ENCODE measurements at places on chromosomes 6 and 20. TPM values are rescaled to one million over a fixed set of nuclear protein-coding genes. Genes with fewer than 3 reads are reported as not detected.

Gene UNC5CL
- total RNA-seq, result 5.0 TPM

Gene KLHDC3
- 42.6 TPM for total RNA-seq

Gene TMEM151B
- total RNA-seq, result not detected

Gene PPIL6
- 0.42 TPM for total RNA-seq

- no peaks in the 10 kb centered on the region for H3K36me3 ChIP-seq
- no peak for DNase-seq
- H3K27ac ChIP-seq, result no peak overlapping the region
- H3K27me3 ChIP-seq, result no peaks in the 10 kb centered on the region
- no peaks in the 10 kb centered on the region for H3K4me1 ChIP-seq
Observed at GRCh38 chr20:62056377-62056776, 9.3 kb downstream of the TAF4 start.

DNA sequence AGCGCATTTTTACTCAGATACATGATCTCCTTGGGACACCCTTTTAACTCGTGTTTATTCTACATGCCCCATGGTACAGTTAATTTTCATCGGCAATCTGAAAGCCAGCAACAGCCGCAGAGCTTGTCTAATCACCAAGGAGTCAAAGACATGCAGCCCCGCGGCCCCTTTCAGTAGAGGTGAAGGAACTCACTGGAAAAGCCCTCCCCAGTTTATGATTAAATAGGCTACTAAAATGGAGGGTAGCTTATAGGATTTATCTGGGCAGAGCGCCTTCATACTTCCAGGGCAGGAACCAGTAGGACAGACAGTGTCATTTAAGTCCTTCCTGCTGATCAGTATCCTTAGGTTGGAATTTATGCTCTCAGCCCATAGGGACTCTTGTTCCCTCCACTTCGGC, 83.5 kb downstream of the DHX35 start:
- no peak overlapping the region for H3K27ac ChIP-seq
- H3K27me3 ChIP-seq, result no peaks in the 10 kb centered on the region
- no peak overlapping the region for H3K4me3 ChIP-seq
- no peak for DNase-seq
- no peaks in the 10 kb centered on the region for H3K4me1 ChIP-seq

DNA sequence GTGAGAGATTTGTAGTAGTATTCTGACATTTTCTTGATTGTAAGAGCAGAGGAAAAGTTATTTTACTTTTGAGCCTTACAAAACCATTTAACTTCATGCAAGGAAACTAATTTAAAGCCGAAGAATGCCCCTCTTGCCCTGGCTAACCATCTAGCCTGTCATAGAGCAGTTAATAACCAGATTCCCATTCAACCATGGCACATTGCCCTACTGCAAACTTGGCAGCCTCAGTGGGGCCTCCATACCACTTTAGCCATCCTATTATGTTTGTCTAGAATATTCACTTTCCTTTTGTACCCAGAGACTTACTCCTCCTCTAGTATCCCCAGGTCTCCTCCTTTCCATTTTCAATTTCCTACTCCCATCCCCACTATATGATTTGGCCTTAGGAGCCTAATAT, 230.9 kb downstream of the TBC1D7 start:
- no peak overlapping the region for H3K4me3 ChIP-seq
- no peaks in the 10 kb centered on the region for H3K36me3 ChIP-seq
- H3K27me3 ChIP-seq, result no peaks in the 10 kb centered on the region
- no peaks in the 10 kb centered on the region for H3K4me1 ChIP-seq
- DNase-seq, result no peak

- no peaks in the 10 kb centered on the region for H3K36me3 ChIP-seq
- H3K4me3 ChIP-seq, result no peak overlapping the region
- no peaks in the 10 kb centered on the region for H3K27me3 ChIP-seq
- no peak overlapping the region for H3K27ac ChIP-seq
Observed at GRCh38 chr6:156121973-156122372, 655.2 kb upstream of the ARID1B start.

DNA sequence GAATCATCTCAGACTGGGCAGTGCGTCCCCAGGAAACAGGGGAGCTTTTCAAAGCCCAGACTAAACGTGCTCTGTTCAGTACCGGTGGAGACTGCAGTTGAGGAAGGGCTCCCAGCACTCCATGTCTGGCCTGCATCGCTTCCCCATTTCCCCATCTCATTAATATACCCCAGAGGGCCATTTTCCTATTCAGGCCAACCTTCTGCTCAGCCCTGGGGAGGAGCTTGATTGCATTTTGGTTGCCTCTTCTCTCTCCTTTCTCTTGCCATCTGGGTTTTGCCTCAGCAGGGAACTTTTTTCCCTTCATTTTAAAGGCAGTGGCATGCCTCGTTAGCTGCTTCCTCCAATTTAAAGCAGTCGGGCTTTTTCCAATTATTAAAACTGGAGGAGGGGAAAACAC, 394.3 kb upstream of the SOX4 start:
- H3K4me1 ChIP-seq, result no peaks in the 10 kb centered on the region
- H3K36me3 ChIP-seq, result no peaks in the 10 kb centered on the region
- no peak overlapping the region for H3K4me3 ChIP-seq
- H3K27ac ChIP-seq, result no peak overlapping the region
- DNase-seq, result no peak

DNA sequence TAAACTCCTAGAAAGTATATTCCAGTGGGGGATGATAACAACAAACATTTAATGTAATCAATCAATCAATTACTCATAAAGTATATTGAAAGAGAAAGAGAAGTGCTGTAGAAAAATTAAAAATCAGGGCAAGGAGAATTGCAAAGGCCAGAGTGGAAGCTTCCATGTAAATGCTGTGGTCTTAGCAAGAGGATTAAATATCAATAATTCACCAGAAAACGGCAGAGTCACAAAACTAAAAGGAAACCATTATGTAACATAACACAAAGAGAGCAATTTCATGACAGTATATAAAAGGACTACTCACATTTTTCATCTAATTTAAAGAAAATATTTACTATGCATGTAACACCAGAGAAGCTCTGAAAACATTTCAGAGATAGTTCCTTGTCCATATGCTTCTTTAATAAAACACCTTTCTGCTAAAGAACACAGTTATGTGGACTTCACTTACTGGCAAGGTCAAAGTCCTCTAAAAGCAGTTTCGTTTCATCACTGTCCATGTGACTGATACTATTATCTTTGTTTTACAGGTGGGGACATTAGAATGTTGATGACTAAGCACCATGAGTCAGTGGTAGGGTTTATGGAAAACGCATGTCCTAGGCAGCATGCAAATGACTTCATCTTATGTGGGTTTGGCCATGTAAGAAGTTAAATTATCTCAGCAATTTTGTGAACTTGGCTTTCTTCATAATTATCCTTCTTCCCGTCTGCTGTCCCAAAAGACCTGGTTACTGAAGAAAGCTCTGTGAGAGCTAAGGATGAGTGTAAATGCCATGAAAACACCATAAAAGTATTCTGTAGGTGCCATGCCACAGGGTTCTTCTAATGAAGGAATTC, 185.8 kb upstream of the TENT5A start:
- peak overlapping the region; percentile 21 for H3K4me3 ChIP-seq
- no peaks in the 10 kb centered on the region for H3K36me3 ChIP-seq
- H3K27ac ChIP-seq, result peak overlapping the region; percentile 69

DNA sequence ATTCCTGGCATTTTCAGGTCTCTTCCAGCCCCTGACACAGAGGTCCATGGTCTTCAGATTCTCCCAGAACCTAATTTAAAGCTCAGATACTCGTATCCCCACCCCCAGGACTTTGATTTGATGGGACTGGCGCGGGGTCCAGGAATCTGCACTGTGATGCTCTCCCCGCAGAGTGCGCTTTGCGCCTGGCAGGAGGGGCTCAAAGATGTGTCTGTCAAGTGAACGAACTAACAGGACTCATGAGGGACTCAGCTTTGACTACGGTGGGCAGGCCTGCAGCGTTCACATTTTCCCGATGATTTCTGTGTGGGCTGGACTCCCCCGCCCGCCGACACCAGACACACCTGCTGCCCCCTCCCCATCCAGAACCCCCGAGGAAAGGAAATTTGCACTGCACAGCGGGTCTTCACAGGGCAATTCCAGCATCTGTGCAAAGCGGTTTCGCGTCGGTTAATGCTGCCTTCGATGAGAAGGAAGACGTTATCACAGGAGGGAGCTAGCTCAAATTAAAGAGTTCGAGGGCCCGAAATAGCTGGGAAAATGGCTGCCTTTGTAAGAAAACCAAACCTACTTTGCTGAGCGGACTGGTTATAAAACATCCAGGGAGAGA, 90.2 kb downstream of the ZDHHC14 start:
- H3K36me3 ChIP-seq, result no peaks in the 10 kb centered on the region
- peaks cover 3% of the 10 kb centered on the region for H3K4me1 ChIP-seq
- H3K27me3 ChIP-seq, result no peaks in the 10 kb centered on the region

- no peak overlapping the region for H3K27ac ChIP-seq
- no peak for DNase-seq
- no peaks in the 10 kb centered on the region for H3K27me3 ChIP-seq
- H3K36me3 ChIP-seq, result no peaks in the 10 kb centered on the region
- H3K4me1 ChIP-seq, result no peaks in the 10 kb centered on the region
Observed at GRCh38 chr6:12152023-12152970, 137.9 kb upstream of the EDN1 start.

DNA sequence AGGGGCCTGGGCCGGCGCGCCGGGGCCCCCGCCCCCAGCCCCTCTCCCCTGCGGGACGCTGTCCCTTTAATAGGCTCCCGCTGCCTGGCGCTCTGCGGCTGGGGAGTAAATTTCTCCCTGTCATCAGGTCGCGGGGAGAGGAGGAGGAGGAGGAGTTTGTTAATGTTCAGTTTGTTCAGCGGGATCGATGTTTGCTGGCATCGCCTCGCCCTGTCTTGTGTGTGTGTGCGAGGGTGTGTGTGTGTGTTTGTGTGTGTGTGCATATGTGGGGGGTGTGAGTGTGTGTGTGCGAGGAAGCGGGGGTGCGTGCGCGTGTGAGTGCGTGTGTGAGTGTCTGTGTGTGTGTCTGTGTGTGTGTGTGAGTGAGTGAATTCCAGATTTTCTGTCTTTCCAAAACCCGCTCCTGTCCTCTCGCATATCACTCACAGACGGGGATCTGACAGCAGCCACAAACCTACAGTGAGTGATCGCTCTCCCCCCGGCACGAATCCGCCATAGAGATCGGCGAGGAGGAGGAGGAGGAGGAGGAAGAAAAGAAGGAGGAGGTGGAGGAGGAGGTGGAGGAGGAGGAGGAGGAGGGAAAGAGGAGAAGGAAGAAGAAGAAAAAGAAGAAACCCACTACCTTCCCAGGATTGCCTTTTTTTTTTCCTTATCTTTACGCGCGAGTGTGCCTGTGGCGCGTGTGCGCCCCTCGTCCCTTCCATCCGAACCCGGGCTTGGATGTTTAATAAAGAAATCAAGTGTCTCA, at the start of gene TSHZ2:
TSS of gene TSHZ2 (plus strand) at position 169 of the 748 bp plus-strand sequence. CDS start 936 bp downstream, outside the sequence.
- H3K27me3 ChIP-seq, result no peaks in the 10 kb centered on the region
- H3K27ac ChIP-seq, result peak within 1 kb of the TSS; percentile 95
- no peaks in the 10 kb centered on the region for H3K4me1 ChIP-seq
- peak; percentile 83 for DNase-seq
- no peaks in the 10 kb centered on the region for H3K36me3 ChIP-seq
- peak within 1 kb of the TSS; percentile 58 for H3K4me3 ChIP-seq

DNA sequence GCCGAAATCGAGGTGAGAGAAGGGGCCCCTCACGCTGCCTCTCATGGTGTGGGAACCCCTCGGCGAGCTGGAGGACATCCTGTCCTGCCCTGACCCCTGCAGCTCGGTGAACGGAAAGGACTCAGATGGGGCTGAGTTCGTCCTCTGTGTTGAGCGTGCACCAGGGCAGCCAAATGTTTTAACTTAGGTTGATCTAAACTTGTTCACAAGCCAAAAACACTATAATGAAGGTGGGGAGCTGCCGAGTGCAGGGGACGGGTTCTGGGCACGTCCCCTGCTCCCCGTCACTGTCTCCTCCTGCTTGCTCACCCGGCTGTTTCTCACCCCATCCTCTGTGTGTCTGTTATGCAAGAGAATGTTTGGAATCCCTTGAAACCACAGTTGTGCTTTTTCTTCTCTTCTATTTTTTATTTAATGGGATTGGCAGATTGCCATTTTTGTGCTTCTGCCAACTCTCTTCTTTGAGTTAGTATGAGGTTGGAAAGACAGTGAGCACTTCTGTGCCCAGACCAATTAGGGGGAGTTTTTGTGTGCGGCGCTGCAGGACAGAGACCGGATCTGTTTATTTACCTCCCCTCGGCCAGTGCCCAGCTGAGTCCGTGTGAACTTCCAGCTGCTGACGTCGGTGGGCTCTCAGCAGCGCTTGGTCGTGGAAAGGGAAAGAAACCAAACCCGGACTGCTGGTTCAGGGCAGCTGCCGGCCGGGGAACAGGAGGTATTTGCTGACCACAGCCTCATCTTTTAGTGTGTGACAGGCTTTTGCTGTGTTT, 158.1 kb downstream of the DTNBP1 start:
- H3K36me3 ChIP-seq, result peaks cover 18% of the 10 kb centered on the region
- peak overlapping the region; percentile 12 for H3K4me3 ChIP-seq
- no peaks in the 10 kb centered on the region for H3K4me1 ChIP-seq
- peak; percentile 67 for DNase-seq
- peak overlapping the region; percentile 55 for H3K27ac ChIP-seq

Data from right lobe of liver (tissue), 6 donors.